ENCODE measurements at places on chromosomes 13 and 19.

DNA sequence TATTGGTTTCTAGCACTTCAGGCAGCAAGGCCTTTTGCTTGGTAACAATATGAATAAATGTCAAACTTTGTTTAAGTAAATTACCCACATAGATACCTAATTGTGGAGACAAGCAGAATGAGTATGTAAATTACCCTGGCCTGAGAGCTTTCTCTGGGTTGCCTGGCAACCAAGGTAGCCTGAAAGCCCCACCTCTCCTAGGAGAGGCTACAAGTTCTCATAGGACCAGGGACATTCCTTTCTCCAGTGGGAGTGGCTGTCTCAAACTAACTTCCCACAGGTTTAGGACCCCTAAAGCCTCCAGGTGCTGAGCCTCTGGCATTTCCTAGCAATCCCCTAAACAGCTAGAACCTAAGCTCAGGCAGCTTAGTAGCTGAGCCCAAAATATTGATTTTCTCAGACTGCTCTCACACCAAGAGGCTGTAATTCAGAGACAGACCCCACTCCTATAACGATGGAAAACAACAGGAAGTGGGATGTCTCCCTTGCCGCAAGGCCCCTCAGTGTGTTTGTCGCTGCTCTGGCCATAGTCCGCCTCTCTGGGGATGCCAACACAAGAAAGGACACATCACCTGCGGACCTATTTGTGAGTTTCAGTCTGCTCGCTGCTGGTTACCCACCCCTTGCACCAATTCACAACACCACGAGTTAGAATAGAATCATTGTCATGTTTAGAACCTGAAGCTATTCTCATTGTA is 207.3 kb downstream of the DLEU7 start:
- no peak for DNase-seq

- no peak for DNase-seq
Measured at GRCh38 chr13:50592412-50593155, 250.9 kb downstream of the DLEU7 start.

DNA sequence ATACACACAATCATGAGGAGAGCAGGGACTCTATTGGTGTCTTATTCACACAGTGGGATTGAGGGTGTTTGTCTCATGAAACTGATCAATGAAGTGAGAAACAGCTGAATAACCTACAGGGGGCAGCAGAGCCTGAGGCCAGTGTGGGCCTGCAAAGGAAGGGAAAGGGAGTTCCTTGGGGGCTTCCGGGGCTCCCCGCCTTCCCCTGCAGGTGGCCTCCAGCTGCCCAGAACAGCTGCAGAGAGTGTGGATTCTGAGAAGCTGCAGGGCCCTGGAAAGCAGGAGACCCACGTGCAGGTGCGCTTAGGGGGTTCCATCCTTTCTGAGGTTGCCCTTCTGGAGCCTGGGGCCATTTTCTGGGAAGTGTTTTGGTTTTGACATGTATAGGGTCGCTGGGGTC is 20.1 kb downstream of the ZNF763 start:
- DNase-seq, result no peak

- no peak for DNase-seq
Measured at GRCh38 chr13:47661076-47661475, 340.0 kb downstream of the SUCLA2 start.

DNA sequence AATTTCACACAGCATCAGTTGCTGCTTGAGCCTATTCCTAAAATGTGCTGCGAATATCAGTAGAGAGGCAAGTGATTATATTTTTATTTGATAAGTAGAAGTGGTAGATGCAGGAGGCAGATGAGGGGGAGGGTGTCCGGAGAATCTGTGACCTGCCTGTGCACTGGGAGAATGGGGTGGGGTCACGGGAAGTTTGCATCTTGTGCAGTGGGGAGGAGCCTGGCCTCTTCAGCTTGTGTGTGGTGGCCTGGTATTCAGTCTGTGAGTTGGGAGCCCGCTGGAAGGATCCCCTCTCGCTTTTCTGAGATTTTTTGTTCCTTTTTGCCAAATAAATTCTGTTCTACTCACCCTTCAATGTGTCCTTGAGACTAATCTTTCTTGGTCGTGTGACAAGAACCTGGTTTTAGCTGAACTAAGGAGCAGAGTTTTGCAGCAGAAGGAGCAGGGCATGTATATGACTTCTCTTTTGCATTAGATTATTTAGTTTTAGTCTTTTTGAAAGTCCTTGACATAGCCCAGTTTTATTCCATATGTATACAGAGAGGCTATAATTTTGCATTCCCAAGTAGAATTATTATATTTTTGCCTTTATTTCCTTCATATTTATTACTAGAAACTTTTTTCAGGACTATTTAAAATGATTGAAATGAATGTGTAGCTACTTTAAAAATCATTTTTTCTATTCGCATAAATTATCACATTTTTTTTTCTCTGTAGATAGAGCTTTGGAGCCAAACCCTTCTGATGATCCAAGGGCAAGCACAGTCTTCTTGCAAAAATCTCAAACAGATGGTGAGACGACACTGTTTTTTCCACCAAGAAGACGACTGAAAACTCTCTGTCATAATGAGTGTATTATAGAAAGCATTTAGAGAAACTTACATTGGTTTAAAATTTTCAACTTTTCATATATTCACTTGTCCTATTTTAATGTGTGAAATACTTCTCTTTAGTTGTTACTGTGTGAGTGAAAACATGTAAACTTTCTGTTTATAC is 1257.2 kb downstream of the UQCRFS1 start:
- DNase-seq, result no peak

DNA sequence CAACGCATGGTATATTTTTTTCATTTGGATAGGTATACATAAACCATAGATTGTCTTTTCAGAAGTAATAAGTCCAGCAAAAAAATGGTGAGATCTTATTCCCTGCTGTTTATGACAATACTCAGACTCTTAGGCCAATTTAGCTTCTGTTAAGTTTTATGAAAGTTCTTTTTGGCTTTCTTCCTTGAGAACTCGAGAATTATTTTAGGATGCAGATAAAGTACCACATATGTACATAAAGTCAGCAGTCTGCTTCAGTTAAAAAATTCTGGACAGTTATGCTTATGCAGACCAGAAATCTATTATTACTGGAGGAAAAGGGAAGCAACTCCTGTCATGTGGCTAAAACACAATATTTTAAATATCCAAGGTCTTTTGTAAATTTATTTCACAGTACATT is 422.9 kb downstream of the GPC6 start:
- no peak for DNase-seq

DNA sequence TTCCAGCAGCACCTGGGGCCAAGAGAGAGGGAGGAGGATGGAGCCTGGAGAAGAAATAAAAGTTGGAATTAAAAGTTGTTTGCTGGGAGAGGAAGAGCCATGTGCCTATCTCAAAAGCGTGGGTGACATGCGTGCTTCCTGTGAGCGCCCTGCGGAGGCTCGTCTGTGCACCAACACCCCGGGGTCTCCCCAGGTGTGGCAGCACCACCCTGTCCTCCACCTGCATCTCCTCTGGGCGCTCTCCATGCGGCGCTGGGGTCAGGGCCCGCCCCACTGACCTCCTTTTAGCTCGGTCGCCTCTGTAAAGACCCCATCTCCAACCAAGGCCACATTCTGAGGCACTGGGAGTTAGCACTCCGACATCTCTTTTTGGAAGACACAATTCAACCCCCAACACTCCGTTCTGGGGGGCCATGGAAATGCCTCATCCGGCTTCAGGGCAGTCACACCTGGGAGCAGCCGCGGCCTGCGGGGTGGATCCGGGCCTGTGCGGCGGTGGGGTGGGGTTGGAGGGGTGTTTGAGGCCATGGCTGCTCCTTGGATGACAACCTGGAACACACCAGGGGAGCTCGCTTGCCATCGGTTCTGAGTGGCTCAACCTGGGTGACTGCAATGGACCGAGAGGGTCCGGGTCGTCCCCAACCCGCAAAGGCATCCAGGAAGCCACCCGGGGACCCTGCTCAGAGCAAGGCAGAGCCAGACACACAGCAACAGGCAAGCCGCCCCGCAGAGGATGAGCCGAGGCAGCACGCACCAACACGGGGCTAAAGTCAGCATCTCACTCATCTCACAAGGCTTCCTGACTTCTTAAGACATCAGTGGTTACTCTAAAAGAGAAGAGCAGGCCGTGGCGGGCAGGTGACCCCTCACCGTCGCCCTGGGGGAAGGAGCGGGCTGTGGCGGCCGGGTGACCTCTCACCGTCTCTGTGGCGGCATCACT is 79.4 kb upstream of the MCF2L start:
- no peak for DNase-seq

DNA sequence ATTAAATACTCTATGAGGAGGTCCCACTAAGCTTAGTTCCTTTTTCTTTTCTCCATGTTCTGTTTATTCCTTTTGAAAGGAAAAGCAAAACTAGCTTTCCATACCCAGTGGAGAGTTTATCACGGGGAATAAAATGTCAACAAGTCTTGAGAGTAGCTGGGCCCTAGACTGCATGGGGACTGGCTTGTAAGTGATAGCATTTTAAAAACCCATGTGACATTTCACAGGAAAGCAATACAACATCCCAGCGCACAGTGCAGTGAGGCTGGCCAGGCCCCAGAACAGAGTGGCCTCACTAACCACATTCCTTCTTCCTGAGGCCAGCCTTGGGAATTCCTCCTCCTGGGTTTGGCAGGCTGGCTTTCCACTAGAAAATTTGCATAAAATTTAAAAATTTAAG is 149.8 kb downstream of the DLEU7 start:
- no peak for DNase-seq

GRCh38 chr19:30403203-30403985 is 31.2 kb downstream of the ZNF536 start:
- DNase-seq, result no peak
